Cardiac fibroblast (primary cell): ENCODE measurements at places on chromosomes 13 and 19.

GRCh38 chr19:8371011-8371804 is 7.3 kb downstream of the ANGPTL4 start:
- no peak for DNase-seq

GRCh38 chr13:25196971-25197370 is 24.9 kb upstream of the AMER2 start:
- no peak for DNase-seq

DNA sequence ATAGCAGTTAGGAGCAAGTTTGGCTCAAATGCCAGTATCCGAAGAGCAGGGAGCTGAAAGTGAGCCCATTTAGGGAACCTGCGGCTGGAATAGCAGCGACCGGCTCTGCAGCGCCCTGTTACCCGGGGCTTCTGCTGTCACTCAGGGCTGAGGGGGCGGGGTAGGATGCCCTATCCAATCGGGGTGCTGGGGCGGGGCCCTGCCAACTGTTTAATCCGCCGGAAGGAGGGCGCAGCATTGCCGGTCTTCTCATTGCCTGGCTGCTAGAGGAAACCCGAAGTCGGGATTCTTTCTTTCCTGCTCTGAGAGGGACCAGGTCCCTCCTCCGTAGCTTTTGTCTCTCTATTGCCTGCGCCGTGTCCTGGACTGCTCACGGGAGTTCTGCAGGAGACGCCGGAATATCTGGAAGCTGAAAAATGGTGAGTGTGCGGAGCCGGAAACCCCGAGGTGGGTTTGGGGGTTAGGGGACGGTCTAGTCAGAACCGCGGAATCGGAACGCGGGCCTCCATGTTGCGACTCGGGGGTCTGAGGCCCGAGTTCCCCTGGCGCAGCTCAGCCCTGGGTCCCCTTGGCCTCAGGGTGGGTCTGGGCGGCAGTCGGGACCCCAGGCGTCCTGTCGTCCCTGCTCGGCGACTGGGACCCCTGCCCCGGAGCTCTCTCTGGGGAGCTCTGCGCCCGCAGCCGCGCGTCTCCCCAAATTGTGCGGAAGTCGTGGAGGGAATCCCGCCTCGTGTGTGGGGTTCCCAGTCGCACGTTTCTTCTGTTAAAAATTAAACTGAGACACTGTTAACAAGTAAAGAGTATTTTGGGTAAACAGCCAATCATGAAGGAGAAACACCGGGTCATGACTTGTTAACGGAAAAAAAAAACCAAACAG is 22.8 kb downstream of the ZNF763 start:
- DNase-seq = peak; percentile 94

DNA sequence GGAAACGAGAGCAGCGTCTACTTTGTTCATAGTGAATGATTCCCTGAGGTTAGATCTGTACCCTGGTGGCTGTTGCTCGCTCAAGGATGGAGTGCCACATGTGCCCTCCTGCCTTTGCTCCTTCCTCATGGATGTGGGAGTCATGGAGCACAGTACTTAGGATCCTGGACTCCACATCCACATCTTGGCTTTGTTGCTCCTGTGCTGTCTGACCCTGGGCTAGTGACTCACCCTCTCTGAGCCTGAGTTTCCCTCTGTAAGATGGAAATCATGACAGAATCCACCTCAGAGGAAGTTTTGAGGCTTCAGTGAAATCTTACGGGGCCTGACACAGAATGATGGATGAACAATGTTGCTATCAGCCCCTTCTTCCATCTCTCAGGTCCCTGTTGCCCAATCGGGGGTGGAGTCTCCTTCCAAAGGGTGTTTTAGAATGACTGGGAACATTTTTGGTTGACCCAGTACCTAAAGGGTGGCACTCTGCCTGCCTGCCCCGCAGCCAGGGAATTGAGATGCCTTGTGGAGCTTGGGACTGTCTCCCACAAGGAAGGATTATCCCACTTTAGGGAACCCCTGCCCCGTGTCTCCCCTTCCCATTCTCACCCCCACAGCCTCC is 9.8 kb upstream of the TIMM50 start:
- no peak for DNase-seq

- DNase-seq = no peak
Observed at GRCh38 chr13:80605011-80605410, 264.1 kb upstream of the SPRY2 start.

- no peak for DNase-seq
Observed at GRCh38 chr13:36214163-36214921, at the start of gene SOHLH2. Gene SOHLH2, minus strand, starts transcription at chr13:36214556. Its CDS starts 30 bp downstream, at chr13:36214526.

GRCh38 chr13:86725105-86725504 is 925.9 kb upstream of the SLITRK6 start:
- no peak for DNase-seq

DNA sequence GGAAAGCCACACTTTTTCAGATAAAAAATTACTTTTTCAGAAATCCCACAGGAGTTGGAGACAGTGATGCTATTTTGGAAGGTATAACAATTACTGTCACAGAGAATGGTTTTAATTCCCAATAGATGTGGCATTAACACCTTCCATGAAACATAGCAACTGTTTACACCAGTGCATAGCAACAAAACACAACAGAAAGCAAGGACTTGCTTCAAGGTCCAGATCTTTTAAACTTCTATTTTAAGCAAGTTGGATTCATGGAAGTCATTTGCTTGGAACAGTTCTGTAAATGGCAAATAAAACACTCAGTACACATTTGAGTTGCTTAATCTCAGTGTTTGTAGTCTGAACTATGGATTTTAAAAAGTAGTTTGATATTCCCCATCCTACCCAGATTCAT is 385.9 kb upstream of the SPRY2 start:
- DNase-seq = no peak

GRCh38 chr19:33391631-33392249 is 18.2 kb downstream of the CEBPG start:
- no peak for DNase-seq

DNA sequence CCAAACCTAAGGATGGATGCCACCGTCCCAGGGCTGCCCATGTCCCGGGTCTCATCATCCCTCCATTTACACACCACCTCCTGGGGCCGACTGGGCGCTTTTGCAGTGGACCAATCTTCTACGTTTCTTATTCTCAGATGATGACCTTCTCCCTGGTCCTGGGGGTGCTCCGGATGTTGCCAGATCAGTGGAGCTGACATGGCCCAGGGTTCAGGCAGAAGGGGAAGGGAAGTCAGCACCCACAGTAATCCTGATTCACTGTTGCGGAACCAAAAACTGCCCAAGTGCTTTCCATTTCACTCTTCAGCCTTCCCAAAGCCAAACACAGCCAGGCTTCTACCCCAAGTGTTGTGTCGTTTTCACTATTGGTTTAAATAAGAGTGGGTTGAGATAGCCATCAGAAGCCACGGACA is 29.8 kb downstream of the RAB20 start:
- no peak for DNase-seq

- DNase-seq = peak; percentile 71
Observed at GRCh38 chr13:46831588-46832194, 34.7 kb upstream of the ESD start.

GRCh38 chr19:47398707-47399597 is 20.4 kb downstream of the MEIS3 start:
- no peak for DNase-seq

GRCh38 chr13:111561091-111561781 is 240.8 kb downstream of the TEX29 start:
- no peak for DNase-seq

GRCh38 chr13:43129066-43129465 is 105.7 kb downstream of the DNAJC15 start:
- DNase-seq = no peak

GRCh38 chr19:38989066-38989605 is 13.6 kb upstream of the FBXO17 start:
- DNase-seq = no peak

- DNase-seq = no peak
Observed at GRCh38 chr13:30667014-30667413, 49.3 kb downstream of the USPL1 start.

- peak; percentile 37 for DNase-seq
Observed at GRCh38 chr13:80196756-80197155, 144.2 kb downstream of the SPRY2 start.
